Endothelial cell of umbilical vein (primary cell): ENCODE measurements at places on chromosomes 12 and 14. TPM values are rescaled to one million over a fixed set of nuclear protein-coding genes. Genes with fewer than 3 reads are reported as not detected.

- H3K4me3 ChIP-seq = no peak overlapping the region
- no peaks in the 10 kb centered on the region for H3K36me3 ChIP-seq
- DNase-seq = peak; percentile 77
Measured at GRCh38 chr12:92424338-92424737, 278.5 kb upstream of the PLEKHG7 start.

GRCh38 chr12:16435875-16436554 is 88.6 kb downstream of the MGST1 start:
- no peak overlapping the region for H3K4me3 ChIP-seq
- no peaks in the 10 kb centered on the region for H3K36me3 ChIP-seq
- no peak for DNase-seq
- H3K27ac ChIP-seq = no peak overlapping the region
- no peaks in the 10 kb centered on the region for H3K27me3 ChIP-seq

ZFHX2 gene
- total RNA-seq = 2.0 and 2.3 TPM in 2 replicates

GRCh38 chr14:53613404-53614253 is 343.0 kb downstream of the BMP4 start:
- peak; percentile 13 for DNase-seq
- no peak overlapping the region for H3K27ac ChIP-seq
- H3K36me3 ChIP-seq = no peaks in the 10 kb centered on the region
- H3K27me3 ChIP-seq = peaks cover 2% of the 10 kb centered on the region

DNA sequence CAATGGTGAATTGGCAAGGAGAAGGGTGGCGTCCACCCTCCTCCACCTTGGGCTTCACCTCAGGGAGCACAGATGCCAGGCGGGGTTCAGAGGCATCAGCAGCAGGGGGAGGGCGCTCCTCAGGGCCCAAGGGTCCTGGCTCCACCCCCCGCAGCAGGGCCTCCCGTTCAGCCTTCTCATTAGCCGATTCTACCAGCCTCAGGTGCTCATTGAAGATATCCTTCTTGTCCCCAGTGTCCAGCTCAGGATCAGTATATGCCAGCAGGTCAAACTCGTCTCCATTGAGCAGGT is 19.3 kb upstream of the PRKAG1 start:
- DNase-seq = no peak
- no peaks in the 10 kb centered on the region for H3K27me3 ChIP-seq
- H3K27ac ChIP-seq = no peak overlapping the region
- no peak overlapping the region for H3K4me3 ChIP-seq
- no peaks in the 10 kb centered on the region for H3K4me1 ChIP-seq

GRCh38 chr12:27838543-27839185 is 58.6 kb upstream of the MANSC4 start:
- no peaks in the 10 kb centered on the region for H3K27me3 ChIP-seq
- H3K27ac ChIP-seq = no peak overlapping the region
- H3K36me3 ChIP-seq = no peaks in the 10 kb centered on the region
- peaks cover 12% of the 10 kb centered on the region for H3K4me1 ChIP-seq

DNA sequence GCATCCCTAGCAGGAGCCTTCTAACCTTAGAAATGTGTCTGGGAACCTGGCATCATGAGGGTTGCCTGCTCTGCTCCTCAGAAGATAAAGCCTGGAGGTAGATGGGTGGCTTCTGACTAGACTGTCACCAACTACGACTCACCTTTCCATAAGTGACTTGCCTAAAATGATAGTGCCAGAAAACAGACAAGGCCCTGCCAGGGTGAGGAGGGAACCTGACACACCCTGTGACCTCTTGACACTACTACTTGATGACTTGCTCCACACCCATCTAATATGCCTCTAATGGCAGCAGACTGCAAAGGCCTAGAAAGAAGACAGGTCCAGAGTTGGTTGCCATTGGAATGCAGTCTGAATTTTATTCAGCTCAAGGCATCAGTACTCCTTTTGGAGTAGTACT is 9.4 kb downstream of the RNF41 start:
- no peaks in the 10 kb centered on the region for H3K27me3 ChIP-seq
- H3K4me3 ChIP-seq = no peak overlapping the region
- H3K36me3 ChIP-seq = peaks cover 34% of the 10 kb centered on the region
- no peaks in the 10 kb centered on the region for H3K4me1 ChIP-seq
- no peak overlapping the region for H3K27ac ChIP-seq
- no peak for DNase-seq

SIX1 gene
- 0.40 and 0.55 TPM in 2 replicates for total RNA-seq

DNA sequence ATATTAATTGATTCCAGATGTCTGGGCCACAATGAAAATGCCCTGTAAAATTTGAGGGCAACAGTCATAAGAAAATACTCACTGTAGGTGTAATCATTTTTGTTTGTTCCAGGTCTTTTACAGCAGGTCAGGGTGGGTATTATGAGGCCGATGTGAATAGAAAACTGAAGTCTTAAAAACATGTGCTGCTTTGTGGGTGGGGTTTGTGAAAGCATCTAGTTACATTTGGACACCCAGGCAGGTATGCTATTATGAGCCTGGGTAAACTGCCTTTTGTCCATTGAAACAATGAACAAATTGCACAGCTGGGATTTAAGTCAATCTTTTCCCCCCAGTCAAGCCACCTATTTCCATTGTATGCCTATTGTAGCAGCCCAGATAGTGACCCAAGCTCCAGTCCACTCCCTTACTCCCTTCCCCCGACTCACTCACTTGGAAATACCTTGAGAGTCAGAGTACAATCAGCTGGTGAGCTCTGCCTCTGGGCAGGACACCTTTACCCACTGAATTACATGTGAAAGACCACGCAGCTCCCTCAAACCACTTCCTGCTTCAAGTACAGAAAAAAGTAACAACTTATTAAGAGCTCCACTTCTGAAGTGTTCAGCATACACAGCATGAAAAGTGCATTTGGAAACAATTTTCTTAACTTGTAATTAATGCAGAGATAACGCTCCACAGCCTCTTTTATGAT is 1.8 kb downstream of the IGF1 start:
- H3K4me3 ChIP-seq = no peak overlapping the region
- H3K4me1 ChIP-seq = peaks cover 10% of the 10 kb centered on the region
- H3K27me3 ChIP-seq = no peaks in the 10 kb centered on the region

RTL1 gene
- total RNA-seq = not detected in 2 replicates

DNA sequence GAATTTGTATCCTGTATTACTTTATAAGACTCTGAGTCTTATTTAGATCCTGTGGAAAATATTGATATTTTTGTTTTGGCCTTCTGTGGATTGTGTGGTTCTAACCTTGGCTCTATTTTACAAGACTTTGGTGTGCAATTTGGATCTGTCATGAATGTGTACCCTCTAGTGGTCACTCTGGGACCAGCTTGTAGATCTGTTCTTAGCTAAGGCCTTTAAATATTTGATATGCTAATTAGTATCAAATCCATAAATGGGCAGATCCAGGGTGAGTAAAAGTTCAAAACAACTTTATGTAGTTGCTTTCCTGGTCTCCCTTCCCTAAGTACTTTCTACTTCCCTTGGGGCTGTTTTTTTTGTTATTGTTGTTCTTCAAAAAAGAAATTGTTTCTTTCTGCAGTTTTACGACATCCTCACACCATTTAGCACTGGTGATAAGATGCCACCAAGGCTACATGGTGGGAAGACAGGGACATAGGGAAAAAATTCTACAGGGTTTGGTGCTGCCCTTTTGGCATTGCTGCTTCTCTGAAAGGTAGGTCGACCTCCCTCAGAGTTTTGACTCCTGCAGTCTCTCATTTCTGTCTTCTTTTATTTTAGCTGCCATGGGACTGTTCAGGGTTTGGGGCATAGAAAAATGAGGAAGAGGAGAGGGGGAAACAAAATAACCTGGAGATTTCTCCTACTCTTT is 238.5 kb downstream of the GPHN start:
- H3K36me3 ChIP-seq = no peaks in the 10 kb centered on the region
- peak; percentile 70 for DNase-seq
- no peaks in the 10 kb centered on the region for H3K4me1 ChIP-seq

GRCh38 chr14:77338302-77338701 is 17.5 kb downstream of the GSTZ1 start:
- no peak overlapping the region for H3K4me3 ChIP-seq
- no peak for DNase-seq
- no peak overlapping the region for H3K27ac ChIP-seq
- peaks cover 3% of the 10 kb centered on the region for H3K36me3 ChIP-seq
- H3K27me3 ChIP-seq = no peaks in the 10 kb centered on the region

TARBP2 gene
- 53.8 and 57.2 TPM in 2 replicates for total RNA-seq
